Daoy (cell line): ENCODE measurements at places on chromosomes 3 and 15. TPM values are rescaled to one million over a fixed set of nuclear protein-coding genes. Genes with fewer than 3 reads are reported as not detected.

Gene GRM7
- not detected in 2 replicates for total RNA-seq

Gene WDR93
- total RNA-seq, result 0.06 TPM in 1 of 2 replicates, not detected in the other

Gene AP3B2
- total RNA-seq, result 0.24 and 1.5 TPM in 2 replicates

Gene PARP9
- 11.9 and 26.3 TPM in 2 replicates for total RNA-seq

Gene RAB6B
- 1.1 and 1.4 TPM in 2 replicates for total RNA-seq

Gene WNT7A
- total RNA-seq, result 0.09 and 0.29 TPM in 2 replicates

Gene GPR160
- 5.8 and 6.3 TPM in 2 replicates for total RNA-seq

Gene FGD5
- total RNA-seq, result 6.1 and 7.0 TPM in 2 replicates

Gene CA12
- 5.0 and 5.2 TPM in 2 replicates for total RNA-seq

Gene CILP
- 0.03 TPM in 1 of 2 replicates, not detected in the other for total RNA-seq

Gene TRAIP
- total RNA-seq, result 6.6 and 10.4 TPM in 2 replicates

Gene LSAMP
- 7.1 and 17.6 TPM in 2 replicates for total RNA-seq

Gene SLC9C1
- not detected in 2 replicates for total RNA-seq

Gene GOLGA8T
- total RNA-seq, result 1.5 TPM in 1 of 2 replicates, not detected in the other

Gene FEZF2
- not detected in 2 replicates for total RNA-seq

Gene PLA2G4E
- not detected in 2 replicates for total RNA-seq

Gene PLS1
- total RNA-seq, result 30.5 and 31.6 TPM in 2 replicates

Gene SYNPR
- total RNA-seq, result not detected in 2 replicates

Gene CD80
- total RNA-seq, result not detected in 2 replicates

Gene GABRR3
- not detected in 2 replicates for total RNA-seq

Gene XCR1
- total RNA-seq, result not detected in 2 replicates

Gene CIDEC
- total RNA-seq, result not detected in 2 replicates

Gene PIGB
- 14.2 and 15.0 TPM in 2 replicates for total RNA-seq

Gene SMAD3
- total RNA-seq, result 44.1 and 48.1 TPM in 2 replicates

Gene PRICKLE2
- 7.9 and 13.0 TPM in 2 replicates for total RNA-seq

Gene ZBED2
- total RNA-seq, result 0.11 and 1.0 TPM in 2 replicates

Gene PAQR5
- 0.51 and 0.91 TPM in 2 replicates for total RNA-seq

Gene TRAT1
- total RNA-seq, result not detected in 2 replicates

Gene GOLGA8R
- total RNA-seq, result 0.48 TPM in 1 of 2 replicates, not detected in the other

Gene CCR9
- total RNA-seq, result not detected in 2 replicates

Gene NT5DC2
- 68.6 and 73.1 TPM in 2 replicates for total RNA-seq

Gene CNTN6
- total RNA-seq, result not detected in 2 replicates

Gene BFSP2
- total RNA-seq, result not detected in 2 replicates

Gene RCN2
- 79.7 and 104 TPM in 2 replicates for total RNA-seq
